Central memory CD8-positive, alpha-beta T cell (primary cell): ENCODE measurements at places on chromosomes 5 and 9.

GRCh38 chr5:28710360-28710759 is 1672.0 kb upstream of the CDH9 start:
- DNase-seq: no peak

- DNase-seq: no peak
Measured at GRCh38 chr9:127927988-127928675, 2.4 kb downstream of the PIP5KL1 start.

DNA sequence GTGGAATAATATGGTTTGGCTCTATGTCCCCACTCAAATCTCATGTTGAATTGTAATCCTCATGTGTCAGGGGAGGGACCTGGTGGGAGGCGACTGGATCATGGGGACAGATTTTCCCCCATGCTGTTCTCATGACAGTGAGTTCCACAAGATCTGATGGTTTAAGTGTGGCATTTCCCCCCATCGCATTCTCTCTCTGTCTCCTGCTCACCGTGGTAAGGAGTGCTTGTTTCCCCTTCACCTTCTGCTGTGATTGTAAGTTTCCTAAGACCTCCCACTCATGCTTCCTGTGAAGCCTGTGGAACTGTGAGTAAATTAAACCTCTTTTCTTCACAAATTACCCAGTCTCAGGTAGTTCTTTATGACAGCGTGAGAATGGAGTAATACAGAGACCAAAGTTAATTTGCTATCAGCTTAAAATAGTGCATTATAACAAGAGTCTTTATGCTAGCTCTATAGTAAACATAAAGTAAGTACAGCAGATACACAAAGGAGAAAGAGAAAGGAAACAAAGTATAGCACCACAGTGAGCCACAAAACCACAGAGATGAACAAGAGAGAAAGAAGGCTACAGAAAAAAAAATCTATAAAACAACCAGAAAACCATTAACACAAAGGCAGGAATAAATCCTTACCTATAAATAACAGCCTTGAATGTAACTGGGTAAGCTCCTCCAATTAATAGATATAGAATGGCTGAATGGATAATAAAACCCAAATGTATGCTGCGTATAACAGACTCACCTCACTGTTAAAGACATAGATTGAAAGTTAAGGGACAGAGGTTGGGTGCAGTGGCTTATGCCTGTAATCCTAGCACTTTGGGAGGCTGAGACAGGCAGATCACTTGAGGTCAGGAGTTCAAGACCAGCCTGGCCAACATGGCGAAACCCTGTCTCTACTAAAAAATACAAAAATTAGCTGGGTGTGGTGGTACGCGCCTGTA is 39.7 kb downstream of the RAPGEF6 start:
- DNase-seq: no peak

DNA sequence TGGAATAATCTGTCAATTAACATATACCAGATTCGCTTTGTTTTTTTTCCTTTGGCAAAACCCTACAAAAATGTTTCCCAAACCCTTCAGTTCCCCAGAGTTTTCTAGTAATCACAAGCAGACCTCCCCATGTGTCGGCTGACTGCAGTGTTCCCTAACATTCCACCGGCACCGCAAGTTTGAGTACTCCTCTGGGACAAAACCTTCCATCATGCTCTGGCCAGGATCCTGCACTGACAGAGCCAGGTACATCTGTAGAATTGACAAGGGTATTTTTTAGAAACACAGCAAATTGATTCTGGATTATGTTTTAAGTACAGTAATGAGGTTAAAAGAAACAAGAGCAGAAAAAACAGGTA is 174.7 kb downstream of the GAS1 start:
- no peak for DNase-seq

GRCh38 chr5:56951126-56951945 is 587 bp downstream of the MIER3 start:
- DNase-seq: peak; percentile 14

- no peak for DNase-seq
Measured at GRCh38 chr9:87497080-87497603, 525 bp upstream of the DAPK1 start.

- DNase-seq: no peak
Measured at GRCh38 chr5:40376566-40376965, 303.1 kb upstream of the PTGER4 start.

DNA sequence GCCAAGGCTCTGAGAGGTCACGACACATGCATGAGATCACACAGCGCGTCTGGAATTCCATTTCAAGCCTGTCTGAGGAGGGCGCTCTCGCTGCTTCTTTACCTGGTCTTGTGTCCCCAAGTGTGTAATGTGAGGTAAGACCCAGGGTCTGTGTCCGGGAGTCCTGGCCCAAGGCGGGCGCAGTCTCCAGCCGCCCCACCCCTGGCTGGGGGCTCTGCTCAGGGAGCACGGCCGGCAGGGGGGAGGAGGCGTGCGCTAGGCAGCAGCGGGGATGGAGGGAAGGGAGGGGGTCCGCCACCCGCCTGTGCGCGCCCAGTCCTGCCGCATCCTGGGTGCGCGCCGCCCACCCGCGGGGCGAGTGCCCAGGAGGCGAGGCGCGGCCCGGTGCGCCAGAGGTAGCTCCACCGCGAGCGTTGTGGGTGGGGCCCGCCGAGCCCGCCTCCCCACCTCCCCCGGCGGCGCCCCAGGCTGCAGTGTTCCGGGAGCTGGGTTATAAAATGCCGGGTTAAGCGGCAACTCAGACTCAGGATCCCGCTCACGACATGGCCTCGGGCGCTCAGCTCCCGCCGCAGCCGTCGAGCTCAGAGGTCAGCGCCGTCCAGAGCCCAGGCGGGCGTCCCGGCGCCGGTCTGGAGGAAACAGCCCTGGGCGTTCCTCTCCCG is at the start of gene CCNI2:
TSS of gene CCNI2 (plus strand) at position 473 of the 662 bp plus-strand sequence. CDS start at position 543, 70 bp downstream.
- DNase-seq: peak; percentile 45

DNA sequence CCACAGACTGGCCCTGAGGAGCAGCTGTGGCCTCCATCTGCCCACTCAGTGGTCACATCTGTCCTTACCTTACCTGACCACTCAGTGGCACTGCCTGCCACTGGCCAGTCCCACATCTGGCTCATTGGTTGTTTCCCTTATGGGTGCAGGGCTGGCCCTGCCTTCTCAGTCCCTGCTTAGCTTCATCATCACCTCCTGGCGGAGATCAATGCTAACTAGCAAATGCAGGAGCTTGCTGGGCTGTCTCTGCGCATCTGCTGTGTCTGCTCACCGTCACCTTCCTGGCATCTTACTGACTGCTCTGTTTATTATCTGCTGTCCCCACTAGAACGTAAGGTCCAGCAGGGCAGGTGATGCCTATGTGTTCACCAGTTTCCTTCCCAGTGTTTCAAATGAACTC is 356.9 kb downstream of the SEMA5A start:
- no peak for DNase-seq

DNA sequence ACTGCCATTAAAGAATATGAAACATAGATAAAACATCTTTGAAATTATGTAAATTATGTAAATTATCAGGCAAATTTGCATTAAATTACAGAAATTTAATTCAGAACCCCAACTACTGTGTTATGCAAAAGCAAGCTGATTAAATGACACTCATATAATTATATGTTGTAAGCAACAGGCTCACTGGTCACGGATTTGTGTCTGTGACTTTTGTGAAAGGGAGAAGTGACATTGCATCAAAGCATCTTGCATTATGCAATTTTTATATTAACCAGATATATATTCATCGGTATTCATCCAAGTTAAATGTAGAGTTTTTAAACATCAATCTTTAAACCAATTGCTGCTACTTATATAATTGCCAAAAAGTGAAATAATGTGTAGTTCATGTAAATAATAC is 13.0 kb upstream of the GLIPR2 start:
- no peak for DNase-seq

DNA sequence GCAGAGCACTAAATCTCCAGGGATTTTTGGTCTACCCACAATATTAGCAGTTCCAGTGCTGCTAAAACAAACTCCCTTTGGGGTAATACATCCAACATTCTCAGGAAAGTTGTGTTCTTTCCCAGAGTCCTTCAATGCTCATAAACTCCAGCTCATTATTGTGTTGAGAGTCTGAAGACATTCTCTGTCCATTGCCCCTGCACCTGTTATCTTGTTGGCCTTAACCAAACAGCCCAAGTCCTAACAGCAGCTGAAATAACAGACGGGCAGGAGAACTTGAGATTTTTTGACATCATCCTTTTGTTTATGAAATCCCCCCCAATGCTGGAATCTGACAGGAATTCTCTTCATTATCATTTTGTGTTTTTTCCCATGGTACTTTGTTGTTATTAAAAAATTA is 110.8 kb downstream of the PAPPA start:
- no peak for DNase-seq

- DNase-seq: no peak
Measured at GRCh38 chr5:1037123-1037670, 28.6 kb downstream of the NKD2 start.

GRCh38 chr5:140355546-140355945 is 4.4 kb upstream of the SLC4A9 start:
- DNase-seq: no peak

GRCh38 chr9:16321461-16322119 is 548.9 kb downstream of the BNC2 start:
- DNase-seq: no peak

GRCh38 chr5:177492841-177493240 is 4.6 kb downstream of the PDLIM7 start:
- DNase-seq: no peak

GRCh38 chr5:115847290-115847689 is 5.6 kb downstream of the AP3S1 start:
- no peak for DNase-seq

DNA sequence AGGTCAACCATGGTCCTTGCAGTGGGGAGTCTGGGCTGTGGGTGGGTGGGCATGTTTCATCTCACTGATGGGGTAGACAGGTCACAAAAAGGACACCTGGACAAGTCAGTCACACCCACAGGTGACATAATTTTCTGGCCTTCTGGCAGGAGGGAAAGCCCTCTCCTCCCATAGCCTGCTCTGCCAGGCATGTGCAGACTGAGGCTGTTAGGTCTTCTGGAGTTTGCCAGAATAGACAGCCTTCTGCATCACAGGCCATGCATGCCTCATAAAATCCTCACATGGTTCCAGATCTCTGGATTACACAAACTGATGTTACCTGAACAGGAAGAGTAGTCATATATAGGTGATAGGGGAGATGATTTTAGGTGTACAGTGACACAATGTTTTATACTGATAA is 49.1 kb downstream of the ARHGAP26 start:
- DNase-seq: no peak

DNA sequence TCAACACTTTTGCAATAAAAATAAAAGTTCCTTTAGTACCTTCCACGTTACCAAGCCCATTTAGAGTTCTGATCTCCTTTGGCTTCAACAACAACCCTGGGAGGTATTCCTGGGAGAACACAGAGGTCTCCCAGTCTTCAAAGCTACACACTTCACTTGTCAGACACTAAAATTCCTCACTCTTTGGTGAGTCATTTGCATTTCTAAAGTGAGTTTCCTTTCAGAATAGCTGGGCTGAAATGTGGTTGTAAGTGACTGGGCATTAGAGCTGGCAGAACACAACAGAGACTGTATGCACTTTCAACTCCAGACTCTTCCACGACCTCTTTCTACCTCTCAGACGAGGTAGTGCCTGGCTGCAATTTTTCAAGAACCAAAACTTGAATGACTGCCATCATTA is 11.5 kb upstream of the F2RL1 start:
- DNase-seq: no peak

GRCh38 chr9:69945671-69946141 is 97.9 kb upstream of the MAMDC2 start:
- no peak for DNase-seq

DNA sequence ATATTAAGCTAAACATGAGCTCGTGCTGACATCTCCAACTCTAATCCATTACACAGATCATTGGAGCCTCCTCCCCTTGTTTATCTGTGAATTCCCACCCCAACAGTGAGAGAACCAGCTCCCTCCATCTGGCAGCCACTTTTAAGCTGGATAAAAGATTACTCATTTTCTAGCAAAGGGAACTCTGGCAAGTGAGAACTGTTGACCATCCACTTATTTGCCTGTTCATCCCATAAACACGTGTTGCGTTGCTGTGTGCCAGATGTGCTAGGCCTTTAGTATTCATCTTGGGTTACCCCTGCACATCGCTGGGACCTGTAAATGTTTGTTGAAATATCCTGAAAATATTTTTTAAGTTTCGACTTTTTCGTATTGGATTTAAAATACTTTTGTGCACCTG is 2.4 kb upstream of the TOR1A start:
- DNase-seq: no peak

GRCh38 chr9:37446401-37446800 is 18.8 kb downstream of the ZBTB5 start:
- DNase-seq: no peak

DNA sequence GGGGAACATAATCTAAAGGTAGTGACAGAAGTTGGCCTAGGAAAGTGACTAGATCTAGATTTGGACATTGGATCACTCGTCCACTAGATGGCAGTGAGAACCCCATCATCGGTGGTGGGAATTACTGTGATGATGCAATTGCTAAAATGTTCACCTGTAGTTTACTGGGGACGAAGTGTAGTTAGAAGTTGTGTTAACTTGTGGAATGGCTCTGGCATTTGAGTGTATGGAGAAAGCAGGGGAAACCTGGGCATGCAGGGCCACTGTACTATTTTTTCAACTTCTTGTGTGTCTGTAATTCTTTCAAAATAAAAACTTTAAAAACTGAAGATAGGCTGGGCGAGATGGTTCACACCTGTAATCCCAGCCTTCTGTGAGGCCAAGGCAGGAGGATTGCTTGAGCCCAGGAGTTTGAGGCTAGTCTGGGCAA is 75.5 kb downstream of the PHAX start:
- peak; percentile 56 for DNase-seq

GRCh38 chr5:33474004-33474403 is 33.2 kb downstream of the TARS1 start:
- no peak for DNase-seq

- DNase-seq: no peak
Measured at GRCh38 chr9:75471549-75472114, 383.3 kb downstream of the OSTF1 start.

DNA sequence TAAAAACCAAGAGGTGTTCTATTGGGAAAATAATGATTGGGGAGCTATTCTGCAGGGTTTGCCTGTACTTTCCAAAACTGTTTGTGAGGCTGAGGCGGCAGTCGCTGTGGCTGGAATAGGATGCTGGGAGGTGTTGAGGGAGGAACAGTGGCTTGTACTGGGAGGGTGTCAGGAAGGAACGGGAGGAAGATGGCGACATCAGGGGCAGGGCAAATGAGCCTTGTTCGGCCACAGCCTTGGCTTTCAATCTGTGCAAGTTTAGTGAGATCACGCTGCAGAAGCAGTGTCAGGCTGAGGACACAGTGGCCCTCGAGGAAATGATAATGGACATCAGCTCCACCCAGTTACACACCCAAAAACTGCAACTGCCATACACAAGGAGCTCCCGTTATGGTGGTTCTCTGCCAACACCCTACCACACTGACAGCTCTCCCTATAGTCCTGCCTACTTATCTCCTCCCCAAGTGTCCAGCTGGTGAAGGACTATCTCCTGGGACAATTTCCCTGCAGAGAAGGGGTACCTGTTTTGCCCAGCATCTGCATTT is 27.3 kb downstream of the KIF2A start:
- no peak for DNase-seq

- no peak for DNase-seq
Measured at GRCh38 chr9:75718677-75719076, 171.8 kb upstream of the PCSK5 start.

- no peak for DNase-seq
Measured at GRCh38 chr5:138065102-138065501, 18.7 kb upstream of the WNT8A start.

- DNase-seq: no peak
Measured at GRCh38 chr5:124130816-124131215, 615.6 kb downstream of the ZNF608 start.
